Thoracic aorta (tissue), 2 donors: ENCODE measurements at places on chromosomes 13 and 19.

DNA sequence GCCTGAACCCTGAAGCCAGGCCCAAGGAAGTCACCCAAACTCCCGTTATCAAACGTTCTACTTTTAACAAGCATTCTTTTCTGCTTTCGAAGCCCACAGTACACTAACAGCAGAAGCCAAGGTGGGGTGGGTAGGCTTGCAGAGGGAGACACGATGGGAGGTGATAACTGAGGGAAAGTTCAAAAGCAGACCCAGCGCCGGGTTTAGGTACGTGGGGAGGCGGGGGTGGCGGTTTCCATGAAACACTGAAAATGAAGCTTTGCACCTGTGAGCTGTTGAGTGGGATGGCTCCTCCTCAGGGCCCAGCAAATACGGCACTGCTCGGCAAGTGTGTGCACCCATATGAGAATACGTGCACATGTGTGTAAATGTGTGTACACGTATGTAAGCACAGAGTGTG is 49.8 kb downstream of the KLF2 start:
- DNase-seq = no peak

DNA sequence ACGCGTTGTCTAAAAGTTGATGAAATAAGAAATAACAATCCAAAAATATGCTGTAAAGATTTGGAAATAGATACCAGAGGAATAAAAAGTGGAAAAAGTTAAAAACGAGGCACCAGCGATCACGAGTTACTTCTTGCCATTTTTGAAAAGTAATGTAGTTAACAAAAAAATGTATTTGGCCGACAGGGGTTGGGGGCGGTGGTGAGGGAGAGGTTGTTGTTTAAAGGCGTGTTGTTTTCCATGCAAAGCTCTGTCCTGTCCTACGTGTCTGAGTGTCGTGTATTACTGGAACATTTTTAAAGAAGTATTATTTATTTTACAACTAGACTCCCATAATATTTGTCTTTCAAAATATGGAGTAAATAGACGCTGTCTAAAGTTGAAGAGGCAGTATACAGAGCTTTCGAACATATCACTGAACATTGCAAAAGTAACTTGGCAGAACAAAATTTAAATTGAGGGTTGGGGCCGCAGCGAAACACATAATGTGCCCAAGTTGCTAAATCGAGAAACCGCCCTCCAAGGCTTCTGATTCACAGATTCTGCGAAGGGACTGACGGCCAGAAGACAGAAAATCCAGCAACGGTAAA is 823 bp downstream of the FBXO17 start:
- DNase-seq = no peak

DNA sequence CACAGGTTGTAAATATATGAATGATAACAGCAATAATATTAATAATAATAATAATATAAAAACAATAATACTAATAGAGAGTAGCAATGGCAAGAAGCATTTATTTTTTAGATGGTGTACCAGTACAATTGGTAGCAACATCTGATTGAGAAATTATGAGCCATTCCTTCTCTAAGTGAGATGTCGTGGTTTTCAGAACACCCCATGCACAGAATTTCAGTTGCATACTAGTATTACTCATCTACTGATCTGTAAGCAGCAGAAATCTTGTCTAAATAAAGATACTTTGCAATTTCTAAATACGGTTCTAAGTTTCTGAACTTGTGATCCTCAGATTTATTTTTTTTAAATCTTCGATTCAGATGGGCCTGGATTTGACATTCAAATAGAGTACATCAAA is 788.0 kb upstream of the ATXN8OS start:
- no peak for DNase-seq

GRCh38 chr13:46739447-46740098 is 57.4 kb downstream of the ESD start:
- DNase-seq = no peak

GRCh38 chr19:46878613-46879375 is 18.0 kb downstream of the ARHGAP35 start:
- DNase-seq = no peak

- no peak for DNase-seq
These were observed 94.7 kb downstream of the MIPEP start for GRCh38 chr13:23794267-23795161.

DNA sequence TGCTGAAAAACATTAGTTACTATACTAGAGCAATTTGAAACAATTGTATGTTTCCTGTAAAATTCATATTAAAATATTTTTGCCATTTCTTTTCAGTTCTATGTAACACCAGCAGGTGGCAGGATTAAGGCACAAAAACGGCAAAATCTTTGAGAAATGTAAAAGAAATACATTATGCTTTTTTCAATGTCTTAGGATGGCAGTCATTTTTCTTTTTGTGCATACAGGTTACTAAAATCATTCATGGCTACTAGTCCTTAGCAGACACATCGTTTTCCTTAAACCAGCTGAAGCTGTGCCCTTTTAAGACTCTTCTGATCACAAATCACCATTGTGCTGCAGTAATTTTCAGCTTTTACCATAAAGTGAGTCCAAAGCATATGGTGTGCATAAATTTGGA is 800.7 kb upstream of the SLITRK5 start:
- no peak for DNase-seq

DNA sequence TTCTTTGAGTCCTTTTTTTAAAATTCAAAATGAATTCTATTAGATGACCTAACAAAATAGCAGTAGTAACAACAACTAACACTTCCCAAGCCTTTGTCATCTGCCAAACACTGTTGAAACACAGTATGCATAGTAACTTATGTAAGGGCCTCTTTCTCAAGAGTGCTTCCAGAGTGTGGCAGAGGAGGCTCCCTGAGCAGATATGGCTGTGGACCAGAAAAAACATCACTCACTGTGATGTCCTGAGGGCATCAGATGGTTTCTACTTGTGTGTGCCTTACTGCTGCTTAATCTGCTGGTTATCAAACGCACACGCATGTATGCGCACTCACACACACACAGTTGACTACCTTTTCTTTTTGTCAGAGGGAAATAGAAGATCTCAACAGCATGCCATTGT is 110.8 kb downstream of the DLEU7 start:
- DNase-seq = no peak

- no peak for DNase-seq
These were observed 14.0 kb downstream of the ELL start for GRCh38 chr19:18507727-18508440.

- DNase-seq = no peak
These were observed 243.9 kb upstream of the SPRY2 start for GRCh38 chr13:80584785-80585184.

DNA sequence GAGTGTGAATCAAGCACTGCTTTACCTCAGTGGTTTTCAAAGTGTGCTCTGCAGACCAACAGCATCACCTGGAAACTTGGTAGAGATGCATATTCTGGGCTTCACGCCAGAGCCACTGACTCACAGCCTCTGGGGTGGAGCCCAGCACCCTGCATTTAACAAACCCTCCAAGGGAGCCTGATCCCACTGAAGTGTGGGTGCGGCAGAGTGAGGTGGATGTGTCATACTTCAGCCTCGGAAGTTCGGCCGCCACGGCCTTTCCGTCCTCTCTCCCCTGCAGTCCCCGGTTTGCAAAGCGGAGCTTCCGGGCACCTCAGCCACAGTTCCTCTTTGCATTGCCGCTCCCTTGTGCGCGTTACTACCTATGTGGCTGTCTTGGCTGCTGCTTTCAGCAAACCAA is 33.3 kb upstream of the MICU2 start:
- DNase-seq = no peak
